ENCODE measurements at places on chromosomes 2 and 18.

- no peak for DNase-seq
Observed at GRCh38 chr18:3710712-3711301, 260.8 kb downstream of the TGIF1 start.

DNA sequence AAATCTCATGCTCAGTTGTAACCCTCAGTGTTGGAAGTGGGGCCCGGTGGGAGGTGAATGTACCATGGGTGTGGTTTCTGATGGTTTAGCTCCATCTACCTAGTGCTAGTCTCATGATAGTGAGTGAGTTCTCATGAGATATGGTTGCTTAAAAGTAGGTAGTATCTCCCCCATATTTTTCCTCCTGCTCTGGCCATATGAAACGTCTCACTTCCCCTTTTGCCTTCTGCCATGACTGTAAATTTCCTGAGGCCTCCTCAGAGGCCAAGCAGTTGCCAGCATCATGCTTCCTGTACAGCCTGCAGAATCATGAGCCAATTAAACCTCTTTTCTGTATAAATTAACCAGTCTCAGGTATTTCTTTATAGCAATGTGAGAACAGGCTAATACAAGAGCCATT lies 62.8 kb upstream of the RNF152 start:
- DNase-seq = no peak

GRCh38 chr18:48138660-48139430 lies 208.4 kb upstream of the SMAD2 start:
- no peak for DNase-seq

DNA sequence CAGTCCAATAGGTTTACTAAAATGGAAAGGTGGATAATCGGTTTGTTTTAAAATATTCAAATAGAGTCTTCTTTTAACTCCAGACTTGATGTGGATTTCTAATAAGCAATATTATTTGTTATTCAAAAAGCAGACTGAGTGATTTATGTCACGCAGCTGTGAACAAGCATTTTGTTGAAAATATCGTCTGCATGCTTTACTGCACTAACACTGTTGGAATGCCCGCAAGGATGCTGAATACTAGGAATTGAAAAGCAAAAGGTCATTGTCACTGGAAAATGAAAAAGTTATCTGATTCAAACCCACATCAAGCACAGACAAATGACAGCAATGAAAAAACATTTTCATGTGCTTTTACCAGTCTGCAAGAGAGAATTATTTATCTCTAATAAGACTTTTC lies 31.1 kb downstream of the CHN1 start:
- DNase-seq = no peak

GRCh38 chr18:65659912-65660311 lies 90.9 kb upstream of the CDH7 start:
- no peak for DNase-seq

All from stimulated activated CD8-positive, alpha-beta memory T cell treated with anti-CD3 and anti-CD28 coated beads, Interleukin-15, amount 100 ng/mL, for 1 hour (primary cell).